ENCODE measurements at places on chromosomes 1 and 21.

GRCh38 chr1:186578325-186579016 is 101.8 kb downstream of the PTGS2 start:
- DNase-seq = no peak

GRCh38 chr1:34378968-34379856 is 202.5 kb downstream of the C1orf94 start:
- no peak for DNase-seq

DNA sequence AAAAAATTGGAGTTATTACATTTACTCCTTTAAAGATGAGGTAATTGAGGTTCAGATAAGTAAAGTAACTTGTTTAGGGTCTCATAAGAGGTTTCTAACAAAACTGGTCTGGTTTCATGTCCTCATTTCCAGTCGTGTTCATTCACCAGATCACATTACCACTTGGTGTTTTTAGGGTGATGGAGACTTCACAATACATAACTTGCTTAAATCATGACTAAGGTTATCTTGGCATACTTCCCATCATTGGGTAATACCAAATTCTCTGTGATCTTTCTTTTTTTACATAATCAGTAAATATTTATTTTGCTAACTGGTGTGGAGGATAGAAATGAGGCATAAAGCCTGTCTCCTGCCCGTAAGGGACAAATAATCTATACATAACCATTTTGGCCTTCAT is 31.6 kb upstream of the RPTN start:
- DNase-seq = no peak

- DNase-seq = peak; percentile 64
Measured at GRCh38 chr1:35637401-35637809, 3.9 kb downstream of the PSMB2 start.

DNA sequence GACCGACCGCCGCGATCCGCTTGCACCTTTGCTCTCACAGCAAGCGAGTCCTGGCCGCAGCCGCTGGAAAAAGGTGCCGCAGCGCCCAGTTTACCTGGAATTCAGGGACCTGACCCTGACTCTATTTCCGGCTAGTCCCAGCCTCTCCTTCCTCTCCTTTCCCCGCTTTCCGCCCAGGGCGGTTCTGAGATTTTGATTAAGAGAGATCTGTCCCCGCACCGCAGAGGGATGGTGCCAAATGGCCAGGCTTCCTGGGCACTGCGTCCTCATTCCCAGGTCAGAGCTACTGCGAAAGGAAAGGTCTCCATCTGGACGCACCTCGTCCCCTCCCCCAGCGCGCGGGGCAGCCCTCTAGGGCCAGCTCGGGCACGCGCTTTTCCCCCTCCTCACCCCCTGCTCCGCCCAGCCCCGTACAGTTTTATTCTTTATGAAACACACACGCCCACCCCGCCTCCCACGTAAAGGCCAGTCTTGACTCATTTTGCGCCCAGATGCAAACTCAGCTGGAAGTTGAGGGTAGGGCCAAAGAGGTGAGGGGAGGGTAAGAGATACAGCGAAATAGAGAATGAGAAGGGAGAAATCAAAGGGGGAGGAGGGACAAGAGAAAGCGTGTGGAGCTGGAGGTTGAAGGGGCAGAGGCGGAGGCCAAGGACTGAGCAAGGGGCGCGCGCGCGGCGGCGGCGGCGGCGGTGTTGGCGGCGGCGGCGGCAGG is 411.8 kb upstream of the ESRRG start:
- no peak for DNase-seq

DNA sequence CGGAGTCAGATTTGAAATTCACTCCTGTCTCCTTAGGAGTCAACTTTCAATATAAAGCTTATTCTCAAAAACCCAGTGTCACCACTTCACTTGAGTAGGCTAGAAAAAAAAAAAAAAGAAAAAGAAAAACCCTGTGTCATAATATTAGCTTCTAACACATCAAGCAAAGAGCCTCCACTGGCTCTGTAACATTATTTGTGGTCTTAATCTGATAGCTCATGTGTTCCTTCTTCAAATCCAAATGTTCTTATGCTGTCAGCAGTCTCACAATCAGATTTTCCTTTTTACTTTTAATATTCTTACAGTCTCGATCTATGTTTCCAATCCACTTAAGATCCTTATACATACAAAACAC is 26.1 kb upstream of the PSMG1 start:
- no peak for DNase-seq

- no peak for DNase-seq
Measured at GRCh38 chr1:18109756-18110597, 2.4 kb downstream of the IGSF21 start.

All from lung microvascular endothelial cell (primary cell).